Urothelium cell line (cell line): ENCODE measurements at places on chromosomes 12 and 14.

DNA sequence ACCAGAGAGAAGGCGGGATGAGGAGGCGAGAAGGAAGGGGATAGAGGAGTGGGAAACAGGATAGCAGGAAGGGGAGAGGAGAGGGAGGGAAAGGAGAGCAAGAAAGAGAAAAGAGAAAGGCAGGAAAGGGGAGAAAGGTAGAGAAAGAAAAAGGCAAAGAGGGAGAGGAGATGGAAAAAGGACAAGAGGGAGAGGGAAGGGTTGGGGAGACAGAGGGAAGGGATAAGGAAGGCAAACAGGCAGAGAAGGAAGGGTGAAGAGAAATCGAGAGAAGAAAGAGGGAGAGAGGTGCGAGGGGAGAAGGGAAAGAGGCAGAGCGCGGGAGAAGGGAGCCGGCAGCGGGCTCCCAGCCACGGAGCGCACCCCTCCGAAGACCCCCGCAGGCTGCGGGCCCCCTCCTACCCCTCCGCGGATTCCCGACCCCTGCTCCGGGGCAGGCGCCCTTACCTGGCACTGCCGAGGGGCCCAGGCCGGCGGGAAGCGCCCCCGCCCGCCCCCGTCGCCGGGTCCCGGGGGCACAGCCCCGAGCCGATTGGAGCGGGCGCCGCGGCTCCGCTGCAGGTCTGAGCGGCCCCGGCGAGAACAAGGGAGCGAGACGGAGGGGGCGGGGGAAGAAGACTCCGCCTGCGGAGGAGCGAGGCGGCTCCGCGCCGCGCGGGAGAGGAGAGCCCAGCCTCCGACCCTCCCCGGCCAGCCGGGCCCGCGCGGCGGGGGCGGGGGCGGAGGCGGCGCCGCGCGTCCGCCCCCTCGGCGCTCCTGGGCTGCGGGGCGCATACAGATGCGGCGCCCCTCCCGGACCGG is at the start of gene CDH24:
CDH24 (minus strand) TSS at position 565 of the 801 bp plus-strand sequence. CDS start 1,787 bp downstream, outside the sequence.
- DNase-seq, result peak; percentile 87

GRCh38 chr14:23434488-23435222 is 805 bp downstream of the MYH7 start:
- DNase-seq, result no peak

GRCh38 chr14:103846543-103847450 is 578 bp downstream of the PPP1R13B start:
- DNase-seq, result peak; percentile 26

- no peak for DNase-seq
These were observed 29.5 kb upstream of the INF2 start for GRCh38 chr14:104659764-104660523.

DNA sequence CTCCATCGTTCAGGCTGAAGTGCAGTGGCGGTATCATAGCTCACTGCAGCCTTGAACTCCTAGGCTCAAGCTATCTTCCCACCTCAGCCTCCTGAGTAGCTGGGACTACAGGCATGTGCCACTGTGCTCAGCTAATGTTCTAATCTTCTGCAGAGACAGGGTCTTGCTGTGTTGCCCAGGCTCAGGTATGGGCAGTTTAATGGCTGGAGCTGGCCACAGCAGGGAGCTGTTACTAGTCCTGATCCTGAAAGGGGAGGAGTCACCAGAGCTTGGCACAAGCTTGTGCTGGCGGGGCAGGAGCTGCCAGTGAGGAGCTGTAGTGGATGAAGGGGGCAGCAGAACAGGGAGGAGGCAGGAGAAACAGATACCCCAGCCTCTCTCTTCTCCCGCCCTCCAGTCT is 10.6 kb downstream of the TMEM120B start:
- DNase-seq, result no peak

DNA sequence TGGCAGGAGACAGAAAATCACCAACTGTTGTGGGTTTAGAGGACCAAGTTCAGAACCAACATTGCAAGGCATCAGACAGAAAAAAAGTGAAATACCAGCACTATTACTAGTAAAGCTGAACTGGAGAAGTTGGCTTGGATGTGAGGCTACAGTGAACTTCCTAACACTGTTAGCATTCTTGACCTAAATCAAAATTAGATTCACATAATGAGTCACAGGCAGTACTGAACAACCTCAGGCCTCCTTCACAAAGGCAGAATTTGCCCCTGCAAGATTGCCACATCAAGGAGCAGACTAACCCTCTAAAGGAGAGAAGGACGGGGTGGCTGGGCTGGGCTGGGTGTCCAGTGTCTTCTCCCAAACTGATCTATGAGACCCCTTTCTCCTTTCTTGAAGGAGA is 539.7 kb downstream of the SNAPC1 start:
- no peak for DNase-seq

DNA sequence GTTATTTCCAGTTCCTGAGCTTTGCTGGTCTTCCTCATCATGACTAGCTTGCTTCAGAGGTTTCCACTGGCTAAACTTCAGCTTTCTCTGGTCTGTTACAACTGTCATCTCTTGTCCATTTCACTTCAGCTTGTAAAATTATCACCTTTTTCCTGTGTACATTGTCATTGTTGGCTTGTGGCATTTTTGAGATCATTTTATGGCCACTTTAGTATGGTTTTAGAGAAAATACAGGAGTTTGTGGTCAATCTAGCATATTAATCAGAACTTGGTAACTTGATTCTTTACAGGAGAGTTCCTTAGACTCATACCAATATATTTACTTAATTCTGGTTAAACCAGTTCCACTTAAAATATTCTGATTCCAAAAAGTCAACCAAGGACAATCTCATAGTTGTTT is 235.9 kb upstream of the KITLG start:
- no peak for DNase-seq

DNA sequence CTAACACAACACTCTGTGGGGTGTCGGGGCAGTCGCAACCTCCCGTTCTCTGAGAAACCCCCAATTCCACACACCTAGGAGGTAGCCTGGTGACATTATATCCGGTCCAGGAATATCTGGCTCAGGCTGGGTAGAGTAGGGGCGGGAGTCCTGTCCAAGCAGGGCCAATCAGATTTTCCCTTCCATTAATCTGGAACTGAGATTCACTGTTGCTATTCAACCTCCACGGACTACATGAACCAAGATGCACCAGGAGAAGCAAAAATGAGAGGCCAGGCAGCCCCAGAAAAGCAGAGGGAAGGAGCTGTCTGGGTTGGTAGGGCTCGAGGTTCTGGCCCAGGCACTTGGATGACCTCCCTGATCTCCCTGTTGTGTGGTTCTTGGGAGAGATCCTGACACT is 51.0 kb downstream of the NINJ2 start:
- no peak for DNase-seq

GRCh38 chr12:16187660-16188059 is 89.8 kb downstream of the SLC15A5 start:
- DNase-seq, result no peak

- peak; percentile 37 for DNase-seq
These were observed 26.8 kb upstream of the ADAMTS20 start for GRCh38 chr12:43578782-43579181.

GRCh38 chr12:121579190-121579791 is 1.5 kb downstream of the KDM2B start:
- DNase-seq, result no peak

- no peak for DNase-seq
These were observed 270.3 kb upstream of the AMIGO2 start for GRCh38 chr12:47350062-47350408.

DNA sequence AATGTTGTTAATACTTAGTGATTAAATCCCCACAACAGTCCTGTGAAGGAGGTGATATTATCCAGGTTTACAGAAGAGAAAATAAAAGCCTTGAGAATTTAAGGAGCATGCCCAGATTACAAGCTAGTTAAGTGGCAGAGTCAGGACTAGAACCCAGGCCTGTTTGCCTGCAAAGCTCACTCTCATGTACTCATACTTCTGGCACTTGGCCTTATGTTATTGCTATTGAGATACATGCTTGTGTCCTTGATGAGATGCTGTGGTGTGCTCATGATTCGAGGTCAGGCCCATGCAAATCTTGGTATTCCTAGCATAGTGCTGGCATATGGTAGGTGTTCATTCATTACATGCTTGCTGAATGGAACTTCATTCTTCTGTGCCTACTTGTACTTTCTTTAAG is 7.6 kb upstream of the EID3 start:
- no peak for DNase-seq

DNA sequence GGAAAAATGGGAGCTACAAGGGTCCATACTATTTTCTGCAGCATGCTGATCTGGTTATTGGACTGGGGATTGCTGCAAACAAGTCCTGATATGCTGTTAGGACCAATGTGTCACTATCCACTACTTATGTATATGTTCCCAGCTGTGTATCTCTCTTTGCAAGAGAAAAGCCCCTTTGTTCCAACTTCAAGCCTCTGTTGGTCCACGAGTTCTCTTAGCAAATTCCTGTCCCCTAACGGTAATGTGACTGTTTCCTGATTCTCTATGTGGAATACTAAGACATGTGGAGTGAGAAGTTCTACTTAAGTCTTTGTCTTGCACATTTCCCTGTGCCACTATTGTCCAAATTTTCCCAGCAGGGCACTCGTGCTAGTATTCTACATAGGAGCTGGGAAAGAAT is 557.7 kb downstream of the FSCB start:
- DNase-seq, result no peak

DNA sequence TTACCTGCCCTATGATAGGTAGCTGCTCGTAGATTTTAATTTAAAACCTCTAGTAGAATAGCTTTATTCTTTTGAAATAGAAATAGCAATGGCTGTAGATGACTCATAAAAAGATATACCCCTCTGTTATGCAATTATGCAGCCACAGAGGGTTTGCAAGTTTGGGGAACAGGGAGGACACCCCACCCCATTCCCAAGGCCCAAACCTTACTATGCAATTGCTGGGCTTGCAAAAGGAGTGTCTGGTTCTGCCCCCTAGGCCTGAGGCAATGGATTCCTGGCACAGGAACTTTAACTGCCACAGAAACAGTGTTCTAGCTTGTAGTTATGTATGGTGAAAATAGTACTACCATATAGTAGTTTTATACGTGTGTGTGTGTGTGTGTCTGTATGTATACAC is 403.3 kb downstream of the ADAMTS20 start:
- DNase-seq, result no peak

DNA sequence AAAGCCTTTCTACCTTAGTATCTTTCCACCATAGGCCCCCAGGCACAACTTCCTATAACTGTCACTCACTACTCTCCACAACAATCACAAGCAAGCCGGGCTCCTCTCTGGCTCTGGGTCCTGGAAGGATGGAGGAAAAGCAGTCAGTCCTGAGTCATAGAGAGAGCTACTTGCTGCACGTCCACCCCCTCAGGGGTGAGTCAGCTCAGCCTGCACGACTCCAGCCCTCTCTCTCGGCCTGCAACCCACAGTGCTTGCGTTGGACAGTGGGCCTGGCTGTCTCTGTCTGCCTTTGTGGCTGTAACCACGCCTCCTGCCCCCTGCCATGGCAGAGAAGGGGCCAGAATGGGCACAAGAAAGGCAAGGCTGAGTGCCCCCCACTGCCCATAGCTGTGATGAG is 154.1 kb upstream of the FKBP4 start:
- DNase-seq, result peak; percentile 96

DNA sequence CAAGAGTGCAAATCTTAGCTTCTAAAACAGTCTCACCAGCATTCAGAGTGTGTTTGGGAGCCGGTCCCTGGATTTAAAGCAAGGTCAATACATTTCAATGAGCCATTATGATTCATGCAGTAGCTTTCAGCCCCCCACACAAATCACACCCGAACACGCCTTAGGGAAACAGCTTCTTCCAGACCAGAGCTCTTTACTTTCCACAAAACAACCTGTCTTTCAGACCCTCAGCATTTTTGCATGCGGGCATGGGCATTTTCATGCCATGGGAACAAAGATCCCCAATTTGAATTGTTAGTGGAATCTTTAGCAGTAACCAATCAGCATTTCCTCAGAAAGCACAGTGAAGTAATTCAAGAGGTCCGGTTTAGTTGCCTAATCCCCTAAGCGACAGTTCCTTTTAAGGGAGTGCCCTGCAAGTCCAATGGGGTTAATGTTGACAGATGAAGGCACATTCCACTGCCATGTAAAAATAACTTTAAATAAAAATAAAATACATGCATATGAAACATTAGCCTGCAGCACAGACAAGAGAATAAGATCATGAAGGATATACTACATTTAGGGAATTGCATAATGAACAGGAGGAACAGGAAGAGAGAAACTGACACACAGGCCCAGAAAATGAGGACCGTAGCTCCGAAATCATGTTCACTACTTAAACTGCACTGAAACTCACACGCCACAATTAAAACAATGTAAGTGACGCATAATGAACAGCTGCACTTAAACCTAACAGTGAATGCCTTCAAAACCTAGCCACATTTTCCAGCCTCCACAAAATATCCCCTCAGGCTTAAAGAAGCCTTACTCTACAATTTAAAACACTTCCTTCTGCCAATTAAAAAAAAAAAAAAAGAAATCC is 4.0 kb downstream of the VPS37B start:
- DNase-seq, result no peak

GRCh38 chr12:95143621-95144205 is 70.3 kb upstream of the NR2C1 start:
- DNase-seq, result no peak

DNA sequence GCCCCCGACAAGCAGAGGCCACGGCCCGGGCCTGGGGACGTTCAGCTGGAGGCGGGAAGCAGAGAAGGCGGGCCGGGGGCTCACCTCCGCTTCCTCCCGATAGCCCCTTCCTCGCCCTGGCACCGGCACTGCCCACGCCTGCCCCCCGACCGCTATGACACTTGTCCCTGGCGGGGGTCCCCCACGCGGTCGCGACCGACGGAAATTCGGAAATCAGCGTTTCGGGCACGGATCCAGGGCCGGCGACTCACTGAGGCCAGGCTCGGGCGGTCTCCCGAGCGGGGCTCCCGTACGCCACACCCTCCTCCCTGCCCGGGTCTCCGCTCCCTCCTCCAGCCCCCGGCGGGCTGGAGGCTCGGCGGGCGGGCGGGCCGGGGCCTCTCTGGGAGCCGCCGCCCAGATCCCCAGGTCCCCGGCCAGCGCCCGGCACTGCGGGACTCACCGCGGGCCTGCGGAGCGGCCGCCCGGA is 581 bp downstream of the PITPNM2 start:
- peak; percentile 59 for DNase-seq

GRCh38 chr12:73445658-73446324 is 1091.8 kb upstream of the ATXN7L3B start:
- no peak for DNase-seq

- DNase-seq, result no peak
These were observed 39.7 kb upstream of the SMUG1 start for GRCh38 chr12:54228471-54228870.

DNA sequence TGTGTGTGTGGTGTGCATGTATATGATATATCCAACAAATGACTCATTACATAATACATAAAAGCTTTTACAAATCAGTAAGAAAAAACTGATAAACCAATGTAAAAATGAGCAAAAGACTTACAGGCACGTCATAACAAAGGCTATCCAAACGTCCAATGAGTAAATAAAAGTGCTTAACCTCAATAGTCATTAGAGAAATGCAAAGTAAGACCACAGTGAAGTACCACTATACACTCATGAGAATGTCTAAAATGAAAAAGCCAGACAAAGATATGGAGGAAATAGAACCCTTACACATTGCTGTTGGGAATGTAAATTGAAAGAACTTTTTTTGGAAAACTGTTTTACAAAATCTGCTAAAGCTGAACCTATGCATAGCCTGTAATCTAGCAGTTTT is 7.8 kb downstream of the ABCD2 start:
- no peak for DNase-seq

GRCh38 chr12:109247831-109248654 is 61.0 kb downstream of the FOXN4 start:
- DNase-seq, result no peak

- no peak for DNase-seq
These were observed 21.3 kb upstream of the LDHB start for GRCh38 chr12:21678959-21679358.

- no peak for DNase-seq
These were observed 11.9 kb downstream of the SLC38A1 start for GRCh38 chr12:46256942-46257341.

GRCh38 chr14:68663385-68664076 is 129.3 kb downstream of the ZFP36L1 start:
- no peak for DNase-seq
